ENCODE measurements at places on chromosomes 7 and 10.

- no peak for DNase-seq
These were observed 335.1 kb downstream of the GATA3 start for GRCh38 chr10:8389630-8390029.

DNA sequence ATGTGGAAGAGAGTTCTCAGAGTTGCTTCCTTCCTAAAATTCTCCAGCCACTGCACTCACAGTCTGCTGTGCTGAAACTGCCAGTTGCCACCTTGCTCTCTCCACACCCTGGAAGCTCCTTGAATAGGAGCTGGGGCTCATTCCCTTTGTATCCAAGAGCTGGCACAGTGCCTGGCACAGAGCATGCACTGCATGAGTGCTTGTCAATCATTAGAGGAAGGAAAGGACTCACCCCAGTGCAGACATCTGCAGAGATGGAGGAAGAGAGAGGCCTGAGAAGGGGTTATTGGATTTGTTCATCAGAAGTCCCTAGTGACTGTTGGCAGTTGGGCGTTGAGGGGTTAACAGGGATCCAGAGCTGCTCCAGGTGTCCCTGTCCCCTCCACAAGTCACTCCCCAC lies 41.7 kb upstream of the DUSP5 start:
- no peak for DNase-seq

- no peak for DNase-seq
These were observed 30.9 kb downstream of the GRID2IP start for GRCh38 chr7:6520163-6520981.

DNA sequence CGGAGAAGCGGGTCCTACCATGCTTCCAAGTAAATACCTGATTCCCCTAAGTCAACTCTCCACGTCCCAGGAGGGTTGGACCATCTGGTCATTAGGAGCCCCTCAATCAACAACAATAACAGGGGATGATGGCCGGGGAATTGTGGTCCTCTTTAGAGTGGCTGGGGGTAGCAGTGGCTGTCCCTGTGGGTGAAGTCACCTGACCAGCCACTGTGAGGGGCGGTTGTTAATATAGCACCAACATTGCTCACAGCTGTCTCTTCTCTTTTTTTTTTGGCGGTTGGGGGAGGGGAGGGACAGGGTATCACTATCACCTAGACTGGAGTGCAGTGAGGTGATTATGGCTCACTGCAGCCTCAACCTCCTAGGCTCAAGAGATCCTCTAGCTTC lies 67.9 kb downstream of the SPDYE5 start:
- no peak for DNase-seq

GRCh38 chr7:94763268-94763667 lies 107.3 kb upstream of the SGCE start:
- no peak for DNase-seq

DNA sequence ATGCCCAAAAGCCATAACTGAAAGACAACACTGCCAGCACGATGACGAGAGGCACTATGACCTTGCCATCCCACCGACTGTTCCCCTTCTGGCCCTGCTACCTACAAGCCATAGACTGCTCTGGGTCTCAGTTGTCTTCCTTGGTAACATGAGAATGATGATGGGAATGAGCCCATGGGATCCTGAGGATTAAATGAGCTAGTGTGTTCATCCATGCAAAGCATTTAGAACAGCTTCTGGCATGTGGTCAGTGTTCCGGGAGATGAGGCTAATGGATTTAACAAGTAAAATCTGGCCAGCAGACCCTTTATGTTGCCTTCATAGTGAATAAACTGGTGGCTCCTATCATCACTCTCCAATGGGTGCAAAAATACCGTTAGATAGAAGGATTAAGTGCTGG lies 62.4 kb upstream of the WDR11 start:
- no peak for DNase-seq

- no peak for DNase-seq
These were observed 644 bp downstream of the PPP1R35 start for GRCh38 chr7:100435401-100436304.

- no peak for DNase-seq
These were observed 281.4 kb upstream of the MKLN1 start for GRCh38 chr7:131046246-131046645.

DNA sequence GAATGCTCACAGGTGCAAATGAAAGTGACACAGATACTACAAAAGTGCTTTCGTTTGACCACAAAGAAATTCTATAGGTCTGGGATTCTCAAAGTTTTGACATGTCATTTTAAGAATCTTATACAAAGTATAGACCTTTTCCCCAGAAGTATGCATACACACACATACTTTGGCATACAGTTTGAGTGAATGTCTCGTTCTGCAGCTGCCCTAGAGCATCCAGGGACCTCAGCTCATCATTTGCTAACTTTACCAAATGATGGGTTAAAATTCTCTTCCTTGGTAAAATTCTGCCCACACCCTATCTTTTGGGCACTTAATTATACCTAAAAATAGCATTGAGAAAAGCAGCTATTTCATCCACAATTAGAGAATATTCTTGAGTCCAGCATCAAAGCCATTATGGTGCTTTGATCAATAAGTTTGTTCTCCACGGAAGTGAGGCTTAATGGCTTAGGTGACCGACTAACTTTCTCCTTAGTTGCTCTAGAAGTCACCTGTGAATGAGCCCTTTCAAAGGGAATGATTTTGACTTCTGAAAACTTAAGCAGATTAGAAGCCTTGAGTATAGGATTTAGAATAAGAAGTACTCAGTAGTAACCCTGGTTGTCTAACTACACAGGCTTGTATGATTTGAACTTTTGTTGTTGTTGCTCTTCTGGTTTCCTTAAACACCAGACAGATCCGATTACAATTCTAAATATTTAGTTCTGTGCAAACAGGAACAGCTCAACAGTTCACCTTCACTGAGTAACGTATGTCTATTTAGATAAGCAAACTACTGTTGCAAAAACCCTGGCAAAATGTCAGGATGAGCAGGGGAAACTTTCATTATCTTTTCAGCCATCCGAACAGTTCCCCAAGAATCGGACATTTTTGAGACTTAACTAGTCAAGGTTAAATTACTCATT lies 70.6 kb downstream of the CNNM2 start:
- DNase-seq = no peak

GRCh38 chr10:113732966-113733365 lies 18.5 kb upstream of the PLEKHS1 start:
- no peak for DNase-seq

DNA sequence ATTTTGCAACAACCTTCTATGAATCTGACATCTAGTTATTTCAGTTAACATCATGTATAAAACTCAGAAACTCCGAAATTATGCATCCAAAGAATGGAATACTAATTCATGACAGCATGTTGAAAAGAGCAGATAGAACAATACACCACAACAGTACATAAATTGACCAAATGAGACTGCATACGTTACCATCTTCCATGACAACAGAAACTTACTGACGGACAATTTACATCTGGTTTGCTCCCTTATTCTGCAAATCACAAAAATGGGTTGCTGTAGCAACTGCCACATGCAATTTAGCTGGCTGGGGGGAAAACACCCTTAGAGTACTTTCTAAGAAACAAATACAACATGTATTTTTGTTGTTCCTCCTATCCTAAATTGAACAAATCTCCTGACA lies 14.3 kb downstream of the LRRN3 start:
- no peak for DNase-seq

DNA sequence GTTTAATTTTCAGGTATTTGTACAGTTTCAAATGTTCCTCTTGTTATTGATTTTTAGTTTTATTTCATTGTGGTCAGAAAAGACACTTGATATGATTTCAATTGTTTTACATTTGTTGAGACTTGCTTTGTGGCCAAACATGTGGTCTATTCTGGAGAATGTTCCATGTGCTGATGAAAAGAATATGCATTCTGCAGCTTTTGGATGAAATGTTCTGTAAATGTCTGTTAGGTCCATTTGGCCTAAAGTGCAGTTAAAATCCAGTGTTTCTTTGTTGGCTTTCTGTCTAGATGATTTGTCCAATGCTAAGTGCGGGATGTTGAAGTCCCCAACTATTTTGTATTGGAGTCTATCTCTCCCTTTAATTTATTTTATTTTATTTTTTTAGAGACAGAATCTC lies 70.5 kb downstream of the ZNF503 start:
- DNase-seq = no peak

DNA sequence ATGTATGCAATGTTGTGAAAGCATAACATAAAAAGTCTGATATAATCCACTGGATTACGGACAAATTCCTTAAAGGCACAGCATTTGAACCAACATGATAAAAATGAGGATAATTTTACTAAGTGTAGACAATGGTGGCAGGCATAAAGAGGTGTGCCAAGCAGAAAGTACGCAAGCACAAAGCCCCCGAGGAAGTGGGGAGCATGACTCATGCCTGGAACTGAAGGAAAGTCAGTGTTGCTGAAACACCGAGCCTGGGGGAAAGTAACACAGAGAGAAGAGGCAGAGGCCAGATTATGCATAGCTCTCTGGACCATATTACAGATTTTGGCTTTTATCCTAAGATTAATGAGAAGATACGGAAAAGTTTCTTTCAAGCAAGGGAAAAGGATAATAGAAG lies 490.0 kb upstream of the PHF14 start:
- DNase-seq = no peak

DNA sequence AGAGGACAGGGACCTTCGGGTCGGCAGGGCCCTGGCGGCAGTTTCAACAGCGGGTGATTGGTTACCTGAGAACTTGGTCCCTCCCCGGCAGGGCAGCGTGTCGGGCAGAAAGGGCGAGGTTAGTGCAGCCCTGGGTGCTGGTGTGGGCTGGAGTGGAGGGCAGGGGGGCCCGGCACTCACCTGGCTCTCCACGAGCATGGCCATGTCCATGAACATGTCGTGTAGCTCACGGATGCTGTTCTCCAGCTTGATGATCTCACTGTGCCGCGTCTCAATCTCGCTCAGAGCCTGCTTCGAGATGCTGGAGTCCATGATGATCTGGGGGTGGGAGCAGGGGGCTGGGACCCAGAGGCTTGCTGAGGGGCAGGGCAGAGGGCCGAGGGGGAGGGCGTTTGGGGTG lies 16.8 kb downstream of the STX1A start:
- DNase-seq = no peak

GRCh38 chr10:80530251-80530650 lies 7.5 kb upstream of the SH2D4B start:
- DNase-seq = peak; percentile 28

DNA sequence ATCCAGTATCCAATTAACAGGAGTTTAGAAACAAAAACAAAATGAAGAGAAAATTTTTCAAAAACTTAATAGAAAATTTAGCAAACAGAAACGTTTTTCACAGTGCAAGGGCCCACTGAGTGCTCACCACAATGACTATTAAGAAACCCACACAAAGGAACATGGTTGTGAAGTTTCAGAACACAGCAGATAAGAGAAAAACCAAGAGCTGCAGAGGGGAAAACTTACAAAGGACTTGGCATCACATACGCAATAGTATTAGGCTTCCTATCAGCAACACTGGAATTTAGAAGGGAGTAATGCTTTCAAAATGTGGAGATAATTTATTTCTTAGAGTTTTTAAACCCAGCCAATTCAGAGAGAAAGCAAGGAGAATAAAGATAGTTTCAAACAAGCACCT lies 1.7 kb upstream of the C7orf25 start:
- no peak for DNase-seq

DNA sequence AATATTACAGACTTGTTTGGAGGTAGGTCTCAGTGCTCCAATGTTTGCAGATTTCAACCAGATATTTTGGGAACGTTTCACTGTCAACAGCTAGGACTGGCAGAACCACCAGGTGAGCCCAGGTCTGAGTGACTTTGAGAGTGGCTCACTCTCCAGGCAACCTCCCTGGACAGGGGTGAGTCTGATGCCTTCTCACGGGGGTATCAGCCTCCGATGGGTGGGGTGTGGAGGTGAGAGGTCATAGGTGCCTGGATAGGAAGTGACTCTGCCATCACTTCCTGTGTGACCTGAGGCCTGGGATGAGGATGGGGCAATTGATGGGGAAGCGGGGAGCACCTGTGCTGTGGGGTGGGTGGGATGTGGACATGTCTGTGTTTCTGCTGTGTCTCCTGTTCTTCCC lies 4.6 kb downstream of the AZGP1 start:
- no peak for DNase-seq

GRCh38 chr10:76764177-76764576 lies 873.4 kb downstream of the KCNMA1 start:
- no peak for DNase-seq

DNA sequence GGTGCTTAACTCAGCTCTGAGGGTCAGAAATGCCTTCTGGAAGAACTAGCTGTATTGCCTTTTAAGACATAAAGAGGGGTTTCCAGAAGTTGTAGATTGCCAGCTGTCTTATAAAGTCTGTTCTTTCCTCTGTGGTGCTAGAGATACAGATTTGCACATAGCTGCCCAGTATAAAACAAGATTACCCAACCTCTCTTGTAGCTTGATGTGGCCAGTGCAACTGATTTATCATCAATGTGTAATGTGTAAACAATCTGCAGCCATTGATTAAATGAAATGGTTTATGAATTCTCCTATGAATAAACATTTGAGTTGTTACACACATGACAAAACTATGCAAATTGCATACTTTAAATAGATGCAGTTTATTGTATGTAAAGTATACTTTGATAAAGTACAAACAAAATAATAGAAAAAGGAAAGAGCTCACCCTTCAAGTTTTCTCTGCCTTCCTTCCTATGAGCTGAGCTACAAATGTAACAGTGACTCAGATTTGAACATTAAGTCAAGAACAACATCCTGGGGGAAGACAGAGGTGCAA lies 195.2 kb downstream of the TMEM26 start:
- DNase-seq = no peak

DNA sequence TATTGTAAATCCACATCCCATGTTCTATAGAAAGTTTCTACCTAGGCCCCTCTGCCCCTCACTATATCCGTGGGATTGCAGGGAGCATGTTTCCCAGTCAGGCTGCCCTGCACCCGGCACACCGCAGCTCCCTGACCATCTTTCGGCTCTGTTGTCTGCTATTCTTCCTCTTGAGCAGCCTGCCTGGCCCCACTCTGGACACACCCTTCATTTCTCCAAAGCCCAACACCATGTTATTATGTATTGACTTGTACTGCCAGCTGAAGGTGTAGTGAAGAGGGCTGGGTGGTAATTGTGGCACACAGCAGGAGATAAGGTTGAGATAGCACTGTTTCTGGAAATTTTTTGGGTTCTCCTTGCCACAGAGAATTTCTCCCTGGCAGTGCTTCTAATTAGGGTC lies 9.8 kb downstream of the LRMDA start:
- DNase-seq = no peak

GRCh38 chr7:41492603-41493002 lies 210.3 kb downstream of the INHBA start:
- no peak for DNase-seq

- no peak for DNase-seq
These were observed 80.5 kb downstream of the WIPF3 start for GRCh38 chr7:29886827-29887226.

GRCh38 chr10:29317027-29317420 lies 28.2 kb downstream of the LYZL1 start:
- DNase-seq = no peak

GRCh38 chr7:144854839-144855424 lies 19.1 kb upstream of the TPK1 start:
- no peak for DNase-seq

GRCh38 chr10:92972066-92972870 lies 88.3 kb upstream of the CYP26C1 start:
- no peak for DNase-seq

- DNase-seq = no peak
These were observed 1.0 kb upstream of the PAX2 start for GRCh38 chr10:100744136-100744986.

- DNase-seq = no peak
These were observed 493.3 kb upstream of the PODXL start for GRCh38 chr7:132049462-132050304.

GRCh38 chr7:70595370-70595754 lies 536.6 kb upstream of the GALNT17 start:
- DNase-seq = no peak

Data from stimulated activated effector memory CD8-positive, alpha-beta T cell treated with anti-CD3 and anti-CD28 coated beads, Interleukin-12 subunit alpha, Interleukin-12 subunit beta, amount 100 ng/mL, for 72 hours (primary cell).